Neural progenitor cell (in vitro differentiated cells): ENCODE measurements at places on chromosomes 4 and X.

DNA sequence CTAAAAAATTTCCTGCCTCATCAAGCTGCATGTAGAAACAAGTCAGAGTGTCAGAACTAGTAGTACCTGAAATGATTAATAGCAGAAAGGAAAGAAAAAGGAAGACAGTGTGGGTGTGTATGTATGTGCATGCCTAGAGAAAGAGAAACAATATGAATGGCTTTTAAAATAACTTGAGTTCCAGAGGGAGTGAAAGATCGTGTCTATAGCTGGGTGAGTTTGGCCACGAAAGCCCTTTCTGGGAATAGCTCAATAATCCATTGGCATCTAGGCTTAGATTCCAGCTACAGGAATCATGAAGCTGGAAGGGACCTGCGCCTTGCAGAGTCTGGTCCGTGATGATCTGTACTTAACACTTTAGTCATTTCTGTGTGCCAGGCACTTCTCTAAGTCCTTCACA lies 195.6 kb downstream of the RAPGEF2 start:
- no peak overlapping the region for H3K27ac ChIP-seq
- no peaks in the 10 kb centered on the region for H3K4me1 ChIP-seq
- H3K36me3 ChIP-seq: no peaks in the 10 kb centered on the region
- no peaks in the 10 kb centered on the region for H3K27me3 ChIP-seq
- H3K4me3 ChIP-seq: no peak overlapping the region

GRCh38 chr4:26081795-26082498 lies 167.9 kb downstream of the SMIM20 start:
- H3K4me3 ChIP-seq: no peak overlapping the region
- H3K27ac ChIP-seq: no peak overlapping the region
- H3K27me3 ChIP-seq: no peaks in the 10 kb centered on the region
- no peaks in the 10 kb centered on the region for H3K4me1 ChIP-seq

- H3K4me3 ChIP-seq: peak overlapping the region; percentile 59
- H3K27ac ChIP-seq: no peak overlapping the region
- DNase-seq: peak; percentile 7
- no peaks in the 10 kb centered on the region for H3K27me3 ChIP-seq
Observed at GRCh38 chrX:101931136-101931487, 715 bp downstream of the ZMAT1 start.

GRCh38 chrX:27057883-27058282 lies 405.3 kb downstream of the PPP4R3C start:
- no peak overlapping the region for H3K4me3 ChIP-seq
- no peaks in the 10 kb centered on the region for H3K27me3 ChIP-seq
- no peak overlapping the region for H3K27ac ChIP-seq

DNA sequence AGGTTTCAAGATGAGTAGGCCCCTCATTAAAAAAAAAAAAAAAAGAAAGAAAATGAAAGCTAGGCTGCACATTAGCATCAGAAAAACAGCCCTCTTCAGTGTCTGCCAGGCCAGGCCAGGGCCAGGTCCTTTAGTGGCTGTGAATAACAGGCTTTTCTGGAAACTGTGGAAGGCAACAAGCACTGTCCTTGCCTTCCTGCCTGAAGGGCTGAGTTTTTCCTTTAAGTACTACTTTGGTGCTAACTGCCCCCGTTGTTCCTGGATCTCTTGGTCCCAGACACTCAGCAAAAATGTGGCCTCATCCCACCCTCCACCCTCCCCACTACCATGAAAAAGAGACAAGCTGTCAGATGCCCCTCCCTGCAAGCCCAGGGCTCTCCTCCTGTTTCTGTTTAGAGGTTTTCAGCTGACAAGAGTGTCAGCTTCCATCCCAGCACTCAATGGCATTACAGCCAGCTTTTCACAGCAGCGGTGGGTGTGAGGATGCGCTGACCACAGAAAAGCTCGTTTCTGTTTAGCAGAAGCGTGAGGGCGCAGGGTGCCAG lies 174.2 kb downstream of the NHS start:
- H3K27ac ChIP-seq: no peak overlapping the region
- no peaks in the 10 kb centered on the region for H3K27me3 ChIP-seq
- no peaks in the 10 kb centered on the region for H3K36me3 ChIP-seq
- H3K4me1 ChIP-seq: no peaks in the 10 kb centered on the region

DNA sequence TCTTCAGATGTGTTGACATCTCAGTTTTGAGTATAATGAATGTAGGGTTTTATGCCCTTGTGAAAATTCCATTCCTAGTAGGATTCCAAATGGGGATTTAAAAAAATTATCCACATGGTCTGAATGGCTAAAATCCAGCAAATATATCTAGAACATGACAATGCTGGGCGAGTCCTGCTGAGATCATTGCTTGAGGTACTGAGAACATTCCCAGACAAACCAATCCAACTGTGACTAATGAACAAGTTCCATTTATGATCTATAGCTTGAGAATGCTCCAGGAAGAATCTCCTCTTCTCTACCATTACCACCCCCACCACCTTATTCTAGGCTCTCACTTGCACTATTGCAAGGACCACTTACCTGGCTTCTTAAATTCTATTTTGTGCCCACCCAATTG lies 77.2 kb upstream of the IL1RAPL2 start:
- DNase-seq: no peak
- no peaks in the 10 kb centered on the region for H3K27me3 ChIP-seq
- H3K4me1 ChIP-seq: no peaks in the 10 kb centered on the region
- H3K27ac ChIP-seq: no peak overlapping the region

DNA sequence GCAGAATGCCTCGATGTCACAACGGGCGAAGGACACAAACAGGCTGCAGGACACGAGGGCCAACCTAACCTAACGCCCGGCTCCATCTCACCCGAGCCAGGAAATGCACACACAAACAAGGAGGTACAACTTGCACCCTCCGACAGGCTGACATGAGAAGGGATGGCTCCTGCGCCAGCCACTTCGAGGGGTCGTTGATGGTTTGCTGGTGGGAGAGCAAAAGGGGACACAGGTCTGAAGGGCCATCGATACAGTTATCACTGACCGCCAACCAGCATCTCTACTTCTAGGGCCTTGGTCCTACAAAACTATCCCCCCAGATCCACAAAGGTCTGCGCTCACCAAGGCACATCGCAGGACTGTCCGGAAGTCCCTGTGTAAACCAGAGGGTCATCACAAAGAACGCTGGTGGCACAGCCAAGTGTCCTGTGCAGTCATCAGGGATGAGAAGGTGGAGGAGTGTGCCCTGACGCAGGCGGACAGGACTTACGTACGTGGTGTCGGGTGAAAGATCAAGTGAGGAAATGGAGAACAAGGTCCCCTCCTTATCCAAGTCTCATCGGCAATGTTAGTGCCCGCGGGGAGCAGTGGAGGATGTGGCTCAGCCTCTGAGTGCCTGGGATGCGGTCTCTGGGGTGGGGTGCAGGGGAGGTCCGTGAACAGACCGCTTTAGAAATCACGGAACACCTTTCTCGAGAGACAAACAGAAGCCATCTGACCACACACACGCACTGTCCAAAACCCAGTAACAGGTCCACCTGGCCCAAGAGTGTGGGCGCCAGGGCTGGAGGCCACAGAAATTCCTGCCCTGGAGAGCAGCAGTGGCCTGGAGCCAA lies 7.0 kb downstream of the MXD4 start:
- no peaks in the 10 kb centered on the region for H3K27me3 ChIP-seq
- H3K36me3 ChIP-seq: no peaks in the 10 kb centered on the region
- no peak overlapping the region for H3K4me3 ChIP-seq
- no peak for DNase-seq
- no peaks in the 10 kb centered on the region for H3K4me1 ChIP-seq
- no peak overlapping the region for H3K27ac ChIP-seq

GRCh38 chr4:156391325-156391653 lies 437.6 kb upstream of the CTSO start:
- H3K4me1 ChIP-seq: peaks cover 9% of the 10 kb centered on the region
- no peak overlapping the region for H3K27ac ChIP-seq
- H3K27me3 ChIP-seq: no peaks in the 10 kb centered on the region

- no peak overlapping the region for H3K27ac ChIP-seq
- H3K36me3 ChIP-seq: no peaks in the 10 kb centered on the region
- H3K4me3 ChIP-seq: no peak overlapping the region
- H3K27me3 ChIP-seq: no peaks in the 10 kb centered on the region
Observed at GRCh38 chr4:126264839-126265238, 950.1 kb downstream of the FAT4 start.

DNA sequence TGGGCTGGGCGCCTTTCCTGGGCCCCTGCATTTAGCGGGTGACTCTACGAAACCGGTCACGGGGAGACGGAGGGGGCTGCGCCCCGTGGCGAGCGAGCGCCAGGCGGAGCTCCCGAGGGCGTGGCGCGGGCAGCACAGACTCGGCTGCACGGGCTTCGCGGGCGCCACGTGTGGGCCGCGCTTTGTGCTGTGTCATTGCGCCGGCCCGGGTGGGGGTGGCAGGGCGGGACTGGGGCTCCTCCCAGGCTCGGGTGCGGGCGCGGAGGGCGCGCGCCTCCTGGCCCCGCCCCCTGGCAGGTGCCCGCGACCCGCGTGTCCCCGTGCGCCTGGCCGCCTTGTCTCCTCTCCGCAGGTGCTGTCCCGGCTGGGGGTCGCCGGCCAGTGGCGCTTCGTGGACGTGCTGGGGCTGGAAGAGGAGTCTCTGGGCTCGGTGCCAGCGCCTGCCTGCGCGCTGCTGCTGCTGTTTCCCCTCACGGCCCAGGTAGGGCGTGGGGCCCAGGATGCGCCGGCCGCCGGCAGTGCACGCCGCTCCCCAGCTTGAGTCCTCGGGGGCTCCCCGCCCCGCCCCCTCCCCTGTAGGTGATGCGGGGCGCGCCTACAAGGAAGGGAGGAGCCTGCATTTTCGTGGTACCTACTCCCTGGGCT lies 651 bp downstream of the UCHL1 start:
- H3K36me3 ChIP-seq: peaks cover 15% of the 10 kb centered on the region
- H3K27me3 ChIP-seq: no peaks in the 10 kb centered on the region
- H3K27ac ChIP-seq: no peak overlapping the region
- H3K4me1 ChIP-seq: peaks cover 26% of the 10 kb centered on the region

DNA sequence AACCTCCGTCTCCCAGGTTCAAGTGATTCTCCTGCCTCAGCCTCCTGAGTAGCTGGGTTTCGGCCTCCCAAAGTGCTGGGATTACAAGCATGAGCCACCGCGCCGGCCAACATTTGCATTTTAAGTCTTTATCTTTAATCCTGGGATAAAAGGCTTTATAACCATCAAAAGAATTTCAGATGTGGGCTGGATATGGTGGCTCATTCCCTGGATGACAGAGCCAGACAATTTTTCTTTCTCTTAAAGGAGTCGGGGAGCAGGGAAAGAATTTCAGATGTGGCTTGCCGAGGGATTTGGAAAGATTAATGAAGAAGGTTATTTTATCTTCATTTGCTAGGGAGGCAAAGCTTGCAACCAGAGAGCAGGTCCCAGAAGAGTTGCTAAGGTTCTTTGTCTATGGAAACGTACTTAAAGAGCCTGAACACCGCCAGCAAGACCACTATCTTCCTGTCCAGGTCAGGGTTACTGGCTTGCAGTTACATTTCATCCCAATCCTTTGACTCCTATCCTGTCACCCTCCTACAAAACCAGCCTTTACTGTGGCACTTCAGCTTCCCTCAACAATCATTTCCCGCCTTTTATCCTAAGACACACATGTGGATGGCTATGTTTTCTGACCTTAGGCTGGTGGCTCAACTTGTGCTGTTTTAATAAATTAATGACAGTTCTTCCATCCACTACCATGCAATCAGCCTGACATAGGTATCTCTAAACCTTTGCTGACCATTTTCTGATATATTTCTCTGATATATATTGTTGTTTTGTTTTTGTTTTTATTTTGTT lies 3.9 kb upstream of the KLHL8 start:
- H3K27ac ChIP-seq: no peak overlapping the region
- no peaks in the 10 kb centered on the region for H3K27me3 ChIP-seq
- peak; percentile 35 for DNase-seq
- H3K4me1 ChIP-seq: peaks cover under 1% of the 10 kb centered on the region

GRCh38 chrX:151359931-151360871 lies 36.8 kb upstream of the VMA21 start:
- H3K36me3 ChIP-seq: no peaks in the 10 kb centered on the region
- H3K27ac ChIP-seq: no peak overlapping the region
- peaks cover 4% of the 10 kb centered on the region for H3K4me1 ChIP-seq
- peak; percentile 64 for DNase-seq

DNA sequence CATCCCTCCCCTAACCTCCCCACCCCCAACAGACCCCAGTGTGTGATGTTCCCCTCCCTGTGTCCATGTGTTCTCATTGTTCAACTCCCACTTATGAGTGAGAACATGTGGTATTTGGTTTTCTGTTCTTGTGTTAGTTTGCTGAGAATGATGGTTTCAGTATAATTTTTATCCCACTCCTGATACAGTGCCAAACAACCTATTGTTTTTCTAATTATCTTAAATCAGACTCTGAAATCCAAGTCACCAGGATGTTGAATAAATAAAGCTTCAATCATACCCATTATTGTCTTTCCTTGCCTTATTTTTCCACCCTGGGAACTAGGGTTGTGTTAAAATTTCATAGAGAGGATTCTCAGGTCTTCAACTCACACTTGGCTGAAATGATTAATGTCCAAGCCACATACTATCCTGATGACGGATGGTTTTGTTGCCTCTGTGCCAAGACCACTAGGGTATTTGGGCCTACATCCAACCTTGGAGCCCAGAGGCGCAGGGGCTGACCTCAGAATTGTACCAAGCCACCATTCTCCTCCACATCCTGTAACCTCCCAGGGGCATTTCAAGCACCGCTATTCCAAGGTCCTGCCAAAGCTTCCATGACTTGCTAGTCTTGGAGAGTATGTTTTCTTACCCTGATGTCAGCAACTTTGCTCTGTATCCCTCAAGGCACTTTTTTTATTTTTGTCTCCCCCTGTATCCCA lies 332.4 kb downstream of the ARHGAP24 start:
- no peak overlapping the region for H3K4me3 ChIP-seq
- H3K27me3 ChIP-seq: no peaks in the 10 kb centered on the region
- no peak overlapping the region for H3K27ac ChIP-seq

DNA sequence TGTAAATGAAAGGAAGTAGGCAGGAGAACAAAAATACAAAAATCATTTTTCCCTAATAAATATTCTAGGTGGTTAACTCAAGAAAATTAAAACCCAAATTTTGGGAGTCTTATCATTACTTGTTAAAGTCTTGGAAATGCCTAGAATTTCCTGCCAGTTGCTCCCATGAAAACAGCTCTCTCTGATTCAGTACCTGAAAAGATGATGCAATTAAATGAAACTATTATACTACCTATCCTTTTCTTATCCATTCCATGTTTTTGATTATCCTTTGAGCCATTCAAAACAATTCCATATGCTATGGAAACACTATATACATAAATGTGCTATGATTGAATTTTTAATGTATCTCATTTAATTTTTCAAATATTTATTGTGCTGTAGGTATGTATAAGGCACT lies 50.5 kb upstream of the AMELX start:
- no peak overlapping the region for H3K4me3 ChIP-seq
- no peaks in the 10 kb centered on the region for H3K36me3 ChIP-seq
- no peaks in the 10 kb centered on the region for H3K4me1 ChIP-seq
- H3K27ac ChIP-seq: no peak overlapping the region

- H3K4me3 ChIP-seq: no peak overlapping the region
- no peak overlapping the region for H3K27ac ChIP-seq
Observed at GRCh38 chr4:145108128-145108527, 10.0 kb downstream of the ABCE1 start.

GRCh38 chrX:72025236-72025770 lies 106.4 kb downstream of the RTL5 start:
- no peaks in the 10 kb centered on the region for H3K27me3 ChIP-seq
- no peaks in the 10 kb centered on the region for H3K4me1 ChIP-seq
- no peak overlapping the region for H3K27ac ChIP-seq
- H3K36me3 ChIP-seq: no peaks in the 10 kb centered on the region
- H3K4me3 ChIP-seq: no peak overlapping the region
- DNase-seq: no peak
